ENCODE measurements at places on chromosomes 13 and 19.

GRCh38 chr19:2952953-2953481 lies 8.2 kb upstream of the ZNF77 start:
- DNase-seq, result peak; percentile 30

DNA sequence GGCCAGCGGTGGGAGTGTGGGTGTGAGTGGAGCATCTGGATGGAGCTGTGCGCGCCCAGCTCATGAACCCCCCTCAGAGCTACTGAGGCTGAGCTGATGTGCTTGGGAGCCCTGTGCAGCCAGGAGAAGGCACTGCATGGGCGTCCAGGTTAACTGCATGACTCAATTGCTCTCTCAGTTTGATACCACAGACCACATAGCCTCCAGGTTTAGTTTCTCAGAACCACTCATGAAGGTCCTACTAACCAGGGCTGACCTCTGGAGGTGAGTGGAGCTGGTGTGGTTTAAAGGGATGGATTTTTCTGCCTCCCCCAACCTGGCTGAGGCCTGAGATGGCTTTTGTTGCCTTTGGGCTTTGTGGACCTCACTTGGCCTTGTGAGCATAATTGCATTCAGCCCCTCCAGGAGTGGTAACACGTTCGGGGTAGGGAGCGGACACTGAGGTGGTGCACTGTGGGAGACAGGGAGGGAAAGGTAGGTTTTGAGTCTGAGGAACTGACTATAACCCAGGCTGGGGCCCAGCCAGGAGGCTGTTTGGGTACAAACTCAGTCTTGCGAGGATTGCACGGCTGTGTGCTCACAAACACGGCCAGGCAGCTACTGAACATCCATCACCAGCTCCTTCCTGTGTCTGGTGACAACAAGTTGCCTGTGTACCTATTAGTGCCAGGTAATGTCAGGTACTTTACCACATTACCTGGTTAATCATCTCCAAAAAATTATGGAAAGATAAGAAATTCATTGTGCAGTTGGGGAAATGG lies 97.5 kb downstream of the RGCC start:
- DNase-seq, result no peak

DNA sequence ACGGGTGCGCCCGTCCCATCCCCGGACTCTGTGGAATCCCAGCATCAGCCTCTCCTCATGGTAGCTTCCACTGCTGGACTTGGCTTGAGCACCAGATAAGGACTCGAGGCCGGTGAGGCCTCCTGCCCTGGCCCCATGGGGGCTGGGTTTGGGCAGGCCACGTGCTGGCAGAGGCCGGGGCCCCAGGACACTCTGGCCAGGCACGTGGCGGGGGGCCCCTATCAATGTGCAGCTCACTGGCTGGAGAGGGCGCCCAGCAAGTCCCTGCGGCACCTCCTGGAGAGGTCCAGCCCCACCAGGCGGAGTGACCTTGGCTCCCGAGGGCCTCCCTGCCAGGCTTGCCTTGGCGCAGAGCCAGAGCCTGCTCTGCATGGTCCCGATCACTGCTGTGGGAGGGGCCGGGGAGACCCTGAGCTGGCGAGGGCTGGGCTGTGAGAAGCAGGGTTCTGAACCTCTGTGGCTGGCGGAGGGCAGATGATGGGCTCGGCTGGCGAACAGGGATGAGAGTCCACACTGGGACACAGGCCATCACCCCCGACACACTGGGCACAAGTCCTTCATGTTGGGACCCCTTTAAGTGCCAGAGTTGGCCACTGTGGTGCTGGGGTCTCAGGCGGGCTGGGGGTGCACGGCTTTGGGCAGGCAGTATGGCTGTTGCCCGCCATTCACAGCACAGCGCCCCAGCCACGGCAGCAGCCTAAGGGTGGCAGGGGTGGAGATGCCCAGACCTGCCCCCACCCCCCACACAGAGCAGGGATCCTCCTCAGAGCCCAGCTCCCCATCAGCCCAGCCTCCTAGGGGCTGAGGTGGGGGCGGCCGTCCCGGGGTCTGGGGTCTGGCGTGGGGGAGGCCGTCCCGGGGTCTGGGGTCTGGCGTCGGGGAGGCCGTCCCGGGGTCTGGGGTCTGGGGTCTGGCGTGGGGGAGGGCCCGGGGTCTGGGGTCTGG lies 19.1 kb downstream of the CEBPG start:
- DNase-seq, result no peak

GRCh38 chr13:35448465-35448864 lies 28.0 kb downstream of the MAB21L1 start:
- no peak for DNase-seq

Data from DMS153 (cell line).